Stimulated activated CD8-positive, alpha-beta memory T cell treated with anti-CD3 and anti-CD28 coated beads, Interleukin-4, amount 100 ng/mL, for 24 hours (primary cell): ENCODE measurements at places on chromosomes 11 and 22.

DNA sequence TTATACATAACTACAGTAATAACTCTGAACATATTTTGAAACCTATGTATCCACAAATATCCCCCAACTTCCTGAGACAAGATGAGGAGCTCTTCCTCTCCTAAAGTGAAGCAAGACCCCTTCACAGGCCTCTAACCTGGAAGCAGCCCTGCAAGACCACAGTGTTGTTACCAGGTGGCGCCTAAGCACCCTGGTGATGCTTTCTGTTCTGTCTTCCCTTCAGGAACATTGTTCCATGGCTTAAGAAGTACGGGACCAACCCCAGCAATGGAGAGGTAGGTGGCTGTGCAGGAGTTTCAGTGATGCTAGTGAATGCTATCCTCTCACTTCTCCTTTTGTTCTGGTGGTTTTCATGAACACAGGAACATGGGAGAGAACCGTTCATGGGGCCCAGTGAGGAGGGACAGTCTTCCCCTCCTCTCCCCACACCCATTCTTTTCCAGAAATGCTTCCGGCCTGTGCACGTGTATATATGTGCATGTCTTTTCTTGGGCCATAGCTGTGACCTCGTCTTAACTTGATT, 6.4 kb downstream of the PPIL2 start:
- DNase-seq: no peak

GRCh38 chr11:68691402-68691784, 7.0 kb downstream of the GAL start:
- DNase-seq: no peak

- no peak for DNase-seq
These were observed at the start of gene TMPRSS5 for GRCh38 chr11:113705871-113706655. TMPRSS5 (minus strand) TSS chr11:113706308; CDS start chr11:113706224, 84 bp downstream.

- peak; percentile 24 for DNase-seq
These were observed 77.6 kb downstream of the PACSIN2 start for GRCh38 chr22:42937164-42937843.

GRCh38 chr11:58926251-58926650, 13.0 kb upstream of the GLYATL1 start:
- DNase-seq: no peak

GRCh38 chr22:29030618-29031226, 30.9 kb downstream of the C22orf31 start:
- DNase-seq: no peak

GRCh38 chr22:17607891-17608521, 20.5 kb downstream of the ATP6V1E1 start:
- DNase-seq: no peak

DNA sequence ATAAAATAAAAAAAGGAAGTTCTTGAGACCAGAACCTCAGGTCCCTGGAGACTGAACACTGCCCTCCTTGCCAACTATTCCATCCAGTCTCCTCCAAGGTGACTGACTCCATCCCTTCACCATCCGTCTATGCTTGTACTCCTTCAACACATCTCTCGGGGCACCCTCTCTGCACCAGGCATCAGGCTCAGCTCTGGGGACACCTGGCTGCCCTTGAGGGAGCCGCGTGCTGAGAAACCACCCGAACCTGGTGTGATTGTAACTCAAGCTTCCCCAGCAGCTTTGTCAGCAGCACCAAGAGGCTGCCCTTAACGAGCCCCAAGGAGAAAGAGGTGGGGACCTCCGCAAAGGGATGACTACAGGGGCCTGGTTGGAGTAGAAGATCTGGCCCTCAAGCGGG, 1.7 kb downstream of the PTPN5 start:
- no peak for DNase-seq
